ENCODE measurements at places on chromosomes 3 and 15.

- no peak for DNase-seq
Observed at GRCh38 chr3:60932643-60933042, 318.6 kb downstream of the FHIT start.

DNA sequence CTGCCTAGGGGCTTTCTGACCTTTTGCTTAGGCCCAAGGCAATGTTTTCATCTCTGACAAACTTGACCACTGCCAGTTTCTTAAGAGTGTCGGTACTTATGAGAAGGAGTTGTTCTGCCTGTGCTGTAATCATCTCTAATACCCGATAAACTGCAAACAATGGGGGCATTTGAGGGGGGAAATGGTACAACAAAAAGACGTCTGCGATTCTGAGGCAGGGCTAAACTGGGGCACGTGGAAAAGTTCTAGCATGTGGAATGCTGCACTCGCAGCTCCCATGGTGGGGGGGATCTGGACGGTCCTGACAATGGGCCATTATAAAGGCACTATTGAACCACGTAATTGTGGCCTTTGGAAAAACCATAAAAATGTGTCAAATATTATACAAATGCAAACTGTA is 73.1 kb upstream of the SAMMSON start:
- DNase-seq: no peak

DNA sequence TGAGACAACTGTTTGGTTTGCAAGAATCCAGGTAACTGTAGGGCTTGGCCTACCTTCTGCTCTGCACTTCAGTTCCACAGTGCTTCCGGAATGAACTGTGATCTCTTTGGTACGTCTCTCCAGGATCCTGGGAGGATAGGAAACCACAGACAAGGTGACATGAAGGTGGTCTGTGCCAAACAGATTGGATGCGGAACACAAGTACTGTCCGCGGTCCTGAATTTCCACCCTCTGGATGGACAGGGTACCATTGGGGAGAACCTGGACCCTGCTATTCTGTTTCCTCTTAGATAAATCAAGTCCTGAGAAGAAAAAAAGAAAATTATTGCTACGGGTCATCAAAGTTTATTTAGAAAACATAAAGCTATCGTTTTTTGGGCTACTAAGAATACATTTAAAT is 17.3 kb downstream of the IGSF10 start:
- no peak for DNase-seq

DNA sequence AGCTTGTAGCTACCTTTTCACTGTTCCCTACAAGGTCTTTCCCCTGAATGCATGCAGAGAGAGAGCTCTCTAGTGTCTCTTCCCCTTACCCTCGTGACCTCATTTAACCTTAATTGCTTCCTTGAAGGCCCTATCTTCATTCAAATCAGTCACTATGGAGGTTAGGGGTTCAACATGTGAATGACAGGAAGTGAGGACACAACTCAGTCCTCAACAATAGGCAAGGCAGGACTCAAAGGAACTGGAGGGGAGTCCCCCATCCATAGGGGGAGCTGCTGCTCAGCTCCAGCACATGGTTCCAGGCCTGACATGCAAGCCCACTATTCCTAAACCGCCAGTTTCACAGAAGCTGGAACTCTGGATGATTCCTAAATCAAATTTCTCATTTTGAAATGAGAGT is 33.8 kb upstream of the GYG1 start:
- DNase-seq: no peak

DNA sequence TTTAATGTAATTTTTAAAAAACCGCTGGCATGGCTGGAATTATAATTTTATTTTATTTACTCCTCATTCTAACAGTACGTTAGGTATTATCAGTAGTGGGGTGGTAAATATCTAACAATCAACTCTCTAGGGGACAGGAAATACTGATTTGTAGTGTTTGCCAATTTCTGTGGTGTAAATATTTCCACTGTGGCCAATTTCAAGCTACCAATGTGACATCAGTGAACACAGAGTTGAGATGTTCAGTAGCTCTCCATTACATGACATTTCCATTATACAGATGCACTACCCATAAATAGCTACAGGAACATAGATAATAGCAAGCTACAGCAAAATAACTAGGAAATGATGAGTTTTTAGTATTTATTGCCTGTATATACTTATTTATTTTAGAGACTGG is 10.0 kb upstream of the ARL8B start:
- no peak for DNase-seq

DNA sequence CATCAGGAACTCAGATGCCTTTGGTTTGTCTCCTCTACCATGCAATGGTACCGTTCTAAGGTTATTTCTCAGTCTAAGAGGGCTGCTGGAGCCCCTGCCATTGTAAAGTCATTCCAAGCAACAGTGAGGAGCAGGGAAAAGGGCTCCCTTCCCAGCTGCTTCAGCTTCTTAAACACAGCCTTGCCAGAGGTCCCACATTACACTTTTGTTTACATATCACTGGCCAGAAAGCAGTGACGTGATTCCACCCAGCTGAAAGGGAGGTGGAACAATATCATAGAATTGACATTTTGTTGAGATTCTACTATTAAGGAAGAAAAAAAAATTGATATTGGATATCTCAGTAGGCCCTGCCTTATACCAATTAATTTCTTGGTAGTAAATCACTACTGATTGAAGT is 194.6 kb downstream of the SUCLG2 start:
- no peak for DNase-seq

DNA sequence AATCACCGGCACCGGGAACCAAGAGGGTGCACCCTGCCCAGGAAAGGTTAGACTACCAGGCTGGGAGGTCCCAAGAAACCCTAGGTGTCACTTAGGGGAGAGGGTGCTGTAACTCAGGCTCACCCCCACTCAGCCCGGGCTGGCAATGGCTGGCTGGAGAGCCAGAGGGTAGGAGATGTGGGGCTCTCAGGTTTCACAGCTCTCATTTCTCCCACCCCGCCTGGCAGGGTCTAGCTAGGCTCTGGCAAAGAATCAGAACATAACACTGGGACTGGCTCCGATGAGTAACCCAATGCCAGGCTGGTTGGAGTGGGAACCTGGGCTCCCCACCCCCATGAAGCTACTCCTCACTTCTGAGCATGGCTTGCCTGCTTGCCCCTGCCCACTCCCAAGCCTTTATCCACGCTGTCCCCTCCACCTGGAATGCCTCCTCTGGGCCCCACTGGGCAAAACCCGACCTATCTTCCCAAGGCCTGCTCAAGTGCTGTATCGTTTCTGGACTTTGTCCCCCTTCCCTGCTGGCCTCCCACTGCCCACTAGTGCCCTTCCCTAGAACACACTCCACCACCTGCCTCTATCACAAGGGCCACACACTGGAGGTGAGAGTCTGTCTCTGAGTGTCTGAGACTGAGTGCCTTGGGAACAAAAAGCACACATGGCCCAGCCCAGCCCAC is 2.0 kb downstream of the CIB2 start:
- no peak for DNase-seq

DNA sequence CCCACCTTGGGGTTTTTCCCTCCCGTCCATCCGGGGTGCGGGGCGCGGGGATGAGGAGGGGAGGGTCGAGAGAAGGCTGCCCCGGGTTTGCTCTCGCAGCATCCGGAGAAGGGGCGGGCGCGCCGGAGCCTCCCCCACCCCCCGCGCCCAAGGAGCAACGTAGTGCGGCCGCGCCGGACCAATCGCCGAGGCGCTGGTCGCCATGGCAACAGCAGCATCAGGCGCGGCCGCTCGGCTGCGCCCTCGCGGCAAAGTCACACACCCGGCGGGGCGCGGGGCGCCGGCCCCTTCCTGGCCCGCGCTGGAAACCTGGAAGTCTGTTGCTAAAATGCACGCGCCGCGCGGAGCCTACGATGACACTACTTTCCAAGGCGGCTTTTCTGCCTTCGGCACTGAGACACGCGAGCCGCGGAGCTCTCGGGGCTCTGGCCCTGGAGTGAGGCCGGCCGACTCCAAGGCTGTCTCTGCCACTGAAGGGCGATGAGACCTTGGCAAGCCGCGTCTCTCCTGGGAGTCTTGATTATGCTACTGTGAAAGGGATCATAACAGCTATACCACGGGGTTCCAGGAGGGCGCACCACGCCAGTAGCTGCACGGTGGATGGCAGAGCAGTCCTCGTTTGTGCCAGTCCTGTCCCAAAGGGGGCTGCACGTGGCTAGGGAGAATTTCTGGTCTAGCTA is at the start of gene IQSEC1:
TSS of gene IQSEC1 (minus strand) at position 104 of the 680 bp plus-strand sequence. CDS start 415 bp downstream, outside the sequence.
- DNase-seq: no peak

DNA sequence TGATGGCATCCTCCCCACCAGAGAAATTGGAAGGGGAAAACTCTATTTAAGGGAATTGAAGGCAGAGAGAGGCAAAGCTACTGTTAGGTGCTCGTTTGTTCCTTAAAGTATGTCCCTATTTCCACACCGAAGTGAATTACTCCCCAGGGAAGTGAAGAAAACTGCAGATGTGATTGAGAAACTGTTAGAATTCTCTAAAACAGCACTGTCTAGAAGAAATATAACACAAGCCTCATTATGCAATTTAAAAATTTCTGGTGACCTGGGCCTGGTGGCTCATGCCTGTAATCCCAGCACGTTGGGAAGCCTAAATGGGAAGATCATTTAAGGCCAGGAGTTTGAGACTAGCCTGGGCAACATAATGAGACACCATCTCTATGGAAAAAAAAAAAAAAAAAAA is 305.0 kb downstream of the SHQ1 start:
- DNase-seq: no peak

DNA sequence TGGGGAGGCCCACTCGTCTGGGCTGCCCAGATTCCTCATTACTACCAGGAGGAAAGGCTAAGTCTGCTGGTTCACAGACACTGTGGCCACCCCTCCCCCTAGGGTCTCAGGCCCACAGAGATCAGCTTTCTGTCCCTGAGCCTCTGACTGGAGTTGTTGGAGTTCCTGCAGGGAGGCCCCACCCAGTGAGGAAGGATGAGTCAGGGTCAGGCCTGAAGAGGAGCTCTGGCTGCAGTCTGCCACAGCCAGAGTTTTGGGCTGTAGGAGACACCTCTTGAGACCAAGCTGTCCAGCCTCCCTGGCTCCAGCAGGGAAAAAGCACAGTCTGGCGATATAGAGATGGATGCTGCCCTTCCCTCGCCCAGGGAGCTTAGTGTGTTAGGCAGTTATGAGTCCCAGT is 720.9 kb upstream of the SEMA6D start:
- no peak for DNase-seq

GRCh38 chr15:55991802-55992768 is 1.3 kb downstream of the NEDD4 start:
- no peak for DNase-seq

- no peak for DNase-seq
Observed at GRCh38 chr15:48006031-48006511, 114.7 kb upstream of the SLC24A5 start.

DNA sequence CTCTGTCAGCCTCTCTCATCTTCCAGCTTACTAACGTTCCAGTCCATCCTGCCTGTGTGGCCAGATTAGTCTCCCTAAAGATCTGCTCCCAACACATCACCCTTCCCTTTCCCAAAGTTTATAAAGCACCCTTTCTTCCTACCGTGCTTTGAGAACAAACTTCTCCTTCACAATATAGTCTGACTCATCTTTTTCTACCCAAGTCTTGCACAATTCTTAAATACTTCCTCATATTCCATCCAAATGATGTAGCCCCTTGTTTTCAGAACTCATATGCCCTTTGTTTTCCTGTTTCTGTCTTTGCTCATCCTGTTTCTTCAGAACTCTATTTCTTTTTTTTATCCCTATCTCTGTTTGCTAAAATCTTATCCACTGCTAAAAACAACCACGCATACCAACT is 326.8 kb downstream of the MFSD1 start:
- DNase-seq: no peak

DNA sequence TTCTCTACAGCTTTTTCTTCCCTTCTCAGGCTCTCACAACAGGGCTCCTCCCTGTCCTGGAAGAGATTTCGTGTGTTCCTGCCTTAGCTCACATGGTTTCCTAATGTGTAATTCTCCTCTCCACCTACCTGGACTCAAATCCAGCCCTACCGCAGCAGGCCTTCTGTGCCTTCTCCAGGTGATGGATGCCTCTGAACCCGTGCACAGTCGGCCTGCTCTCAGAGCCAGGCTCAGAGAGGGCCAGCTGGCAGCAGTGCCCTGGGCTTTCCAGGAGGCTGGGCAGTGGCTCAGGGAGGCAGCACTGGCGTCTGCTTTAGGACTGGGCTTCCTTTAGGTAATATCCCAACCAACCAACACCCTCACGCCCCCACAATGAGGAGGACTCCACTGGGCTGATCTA is 123.2 kb upstream of the TMC3 start:
- DNase-seq: no peak

DNA sequence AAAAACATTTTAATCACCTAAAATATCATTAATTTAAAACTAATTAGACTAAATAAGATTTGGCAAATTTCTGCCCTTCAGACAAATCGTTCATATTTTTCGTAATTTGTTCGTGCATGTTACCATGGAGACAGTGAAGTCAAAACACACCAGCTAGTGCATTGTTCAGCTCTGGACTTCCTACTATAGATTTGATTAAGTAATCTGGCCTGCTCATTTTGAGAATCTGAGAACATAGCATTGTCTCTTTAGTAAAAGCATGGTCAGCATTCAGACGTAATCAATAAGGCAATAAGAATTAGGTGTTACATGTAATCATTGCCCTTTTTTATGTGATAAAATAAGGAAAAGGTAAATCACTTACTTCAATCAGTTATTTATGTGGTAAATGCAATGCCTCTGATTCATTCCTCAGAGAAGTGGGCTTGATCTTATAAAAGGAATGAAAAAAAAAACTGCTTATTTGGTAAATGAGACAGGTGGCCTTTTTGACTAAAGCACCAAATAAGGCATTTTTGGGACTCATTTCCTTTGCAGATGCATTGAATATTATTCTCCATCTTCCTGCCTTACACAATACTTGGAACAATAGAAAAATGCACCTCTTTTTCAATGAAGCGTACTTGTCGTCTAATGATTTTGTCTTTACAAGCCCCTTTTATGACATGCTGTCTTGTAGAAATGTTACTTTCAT is 84.5 kb upstream of the FNDC3B start:
- no peak for DNase-seq

GRCh38 chr15:78880242-78880533 is 7.5 kb downstream of the MORF4L1 start:
- DNase-seq: no peak

DNA sequence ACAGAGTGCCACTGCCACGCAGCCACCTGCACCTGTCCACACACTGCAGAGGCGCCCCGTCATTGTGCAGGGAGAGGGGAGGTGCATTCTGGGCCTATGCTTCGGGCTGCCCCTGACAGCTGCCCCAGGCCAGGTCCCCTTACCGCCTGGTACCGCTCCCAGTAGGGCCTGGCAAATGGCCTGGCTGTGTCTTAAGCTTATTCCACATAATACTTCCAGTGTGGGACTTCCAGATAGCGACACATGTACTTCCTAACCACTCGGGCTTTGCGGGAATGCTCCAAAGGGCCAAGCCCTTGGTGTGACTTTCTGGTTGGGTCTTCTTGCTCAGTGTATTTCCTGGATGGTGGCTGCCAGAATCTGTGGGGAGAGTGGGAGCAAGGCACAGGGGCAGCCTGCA is 254.3 kb upstream of the CHRNA7 start:
- DNase-seq: no peak

- no peak for DNase-seq
Observed at GRCh38 chr15:70869346-70869745, 15.4 kb upstream of the LARP6 start.
